ENCODE measurements at places on chromosomes 12 and 14. TPM values are rescaled to one million over a fixed set of nuclear protein-coding genes. Genes with fewer than 3 reads are reported as not detected.

Gene NAA30
- 10.2 TPM for total RNA-seq

Gene TRMT5
- total RNA-seq: 16.1 TPM

Gene SRP54
- total RNA-seq: 66.1 TPM

Gene HOXC10
- 11.4 TPM for total RNA-seq

Gene ZNF219
- 66.6 TPM for total RNA-seq

Gene HOXC9
- total RNA-seq: 5.2 TPM

Gene PSEN1
- 33.1 TPM for total RNA-seq

Gene GPR135
- 0.23 TPM for total RNA-seq

Gene SLC2A3
- 19.3 TPM for total RNA-seq

Gene GLT8D2
- 15.4 TPM for total RNA-seq

Gene OR4M1
- total RNA-seq: not detected

Gene TMCC3
- 12.7 TPM for total RNA-seq

Gene CLEC2B
- 1.6 TPM for total RNA-seq

Gene DEPDC4
- 0.62 TPM for total RNA-seq
